ENCODE measurements at places on chromosomes 11 and 22.

DNA sequence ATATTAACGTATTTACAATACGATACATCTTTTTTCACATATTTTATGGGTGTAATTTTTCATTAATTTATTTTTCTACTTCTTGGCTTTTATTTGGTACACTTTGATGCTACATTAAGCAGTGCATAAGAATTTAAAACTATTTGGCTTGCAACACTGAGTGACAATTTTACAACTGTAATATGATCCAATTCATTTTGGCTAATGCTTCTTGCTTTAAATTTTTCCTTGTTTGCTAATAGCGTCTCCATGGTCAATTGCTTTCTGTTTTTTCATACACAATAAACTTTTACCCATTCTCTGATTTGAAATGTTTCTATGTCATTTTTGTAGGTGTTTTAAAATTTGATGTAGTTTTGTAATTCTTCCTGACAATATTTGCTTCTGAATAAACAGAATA lies 773.2 kb downstream of the FAM181B start:
- DNase-seq, result no peak

- DNase-seq, result no peak
Observed at GRCh38 chr11:131391176-131391575, 20.8 kb downstream of the NTM start.

- DNase-seq, result no peak
Observed at GRCh38 chr11:134617360-134617759, 205.3 kb upstream of the B3GAT1 start.

- DNase-seq, result no peak
Observed at GRCh38 chr22:49483946-49484345, 343.7 kb downstream of the BRD1 start.

DNA sequence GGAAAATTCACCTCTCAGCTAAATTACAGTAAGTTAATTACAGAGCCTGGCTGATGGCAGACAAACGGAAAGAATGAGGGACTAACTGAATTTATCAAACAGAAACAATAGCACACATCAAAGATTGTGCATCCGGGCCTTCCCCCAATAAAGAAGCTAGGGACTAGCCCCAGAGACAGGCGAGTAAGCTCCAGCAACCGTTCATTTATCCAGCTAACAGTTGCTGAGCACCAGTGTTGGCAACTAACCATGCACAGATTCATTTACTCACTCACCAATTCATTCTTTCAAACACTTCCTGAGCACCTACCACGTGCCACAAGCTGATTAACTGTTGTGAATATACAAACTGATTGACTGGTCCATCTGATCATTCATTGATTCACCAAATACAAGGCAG lies 51.2 kb downstream of the SMCO4 start:
- DNase-seq, result no peak

- DNase-seq, result no peak
Observed at GRCh38 chr22:41912338-41913039, 2.4 kb downstream of the SHISA8 start.

DNA sequence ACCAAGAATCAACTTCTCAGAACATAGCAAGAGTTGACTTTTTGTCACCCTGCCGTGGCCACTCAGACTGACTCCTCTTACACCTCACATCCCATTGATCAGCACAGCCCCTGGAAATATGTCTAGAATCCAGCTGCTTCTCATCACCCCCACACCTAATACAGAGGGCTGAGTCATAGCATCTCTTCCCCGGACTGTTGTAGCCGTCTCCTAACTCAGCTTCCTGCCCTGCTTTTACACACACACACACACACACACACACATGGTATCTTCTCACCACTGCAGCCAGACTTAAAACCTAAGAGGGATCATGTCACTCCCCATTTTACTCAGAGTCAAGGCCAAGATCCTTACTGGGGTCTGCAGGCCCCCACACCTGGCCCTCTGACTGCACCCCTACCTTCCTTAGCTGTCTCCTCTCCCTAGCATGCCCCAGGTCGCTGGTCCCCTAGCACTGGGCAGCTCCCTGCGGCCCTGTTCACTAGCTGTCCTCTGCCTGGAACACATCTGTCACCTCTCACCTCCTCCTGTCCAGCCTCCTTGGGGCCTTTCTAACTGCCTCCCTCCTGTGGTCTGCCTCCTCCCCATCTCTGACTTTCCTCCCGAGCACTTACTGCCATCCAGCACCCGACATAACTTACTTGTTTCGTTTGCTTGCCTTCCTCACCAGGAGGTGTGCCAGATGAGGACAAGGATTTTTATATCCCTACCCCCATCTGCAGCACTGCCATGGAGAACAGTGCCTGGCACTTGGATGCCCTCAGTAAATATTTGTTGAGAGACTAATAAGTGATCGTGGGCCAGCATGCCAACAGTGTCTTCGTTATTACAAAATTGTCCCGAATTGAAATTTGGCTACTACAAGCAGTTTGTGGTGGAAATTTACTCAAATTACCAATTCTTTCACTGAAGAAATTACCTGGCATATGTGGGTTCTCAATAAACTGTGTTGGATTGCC lies 61.9 kb downstream of the BMAL1 start:
- DNase-seq, result no peak

DNA sequence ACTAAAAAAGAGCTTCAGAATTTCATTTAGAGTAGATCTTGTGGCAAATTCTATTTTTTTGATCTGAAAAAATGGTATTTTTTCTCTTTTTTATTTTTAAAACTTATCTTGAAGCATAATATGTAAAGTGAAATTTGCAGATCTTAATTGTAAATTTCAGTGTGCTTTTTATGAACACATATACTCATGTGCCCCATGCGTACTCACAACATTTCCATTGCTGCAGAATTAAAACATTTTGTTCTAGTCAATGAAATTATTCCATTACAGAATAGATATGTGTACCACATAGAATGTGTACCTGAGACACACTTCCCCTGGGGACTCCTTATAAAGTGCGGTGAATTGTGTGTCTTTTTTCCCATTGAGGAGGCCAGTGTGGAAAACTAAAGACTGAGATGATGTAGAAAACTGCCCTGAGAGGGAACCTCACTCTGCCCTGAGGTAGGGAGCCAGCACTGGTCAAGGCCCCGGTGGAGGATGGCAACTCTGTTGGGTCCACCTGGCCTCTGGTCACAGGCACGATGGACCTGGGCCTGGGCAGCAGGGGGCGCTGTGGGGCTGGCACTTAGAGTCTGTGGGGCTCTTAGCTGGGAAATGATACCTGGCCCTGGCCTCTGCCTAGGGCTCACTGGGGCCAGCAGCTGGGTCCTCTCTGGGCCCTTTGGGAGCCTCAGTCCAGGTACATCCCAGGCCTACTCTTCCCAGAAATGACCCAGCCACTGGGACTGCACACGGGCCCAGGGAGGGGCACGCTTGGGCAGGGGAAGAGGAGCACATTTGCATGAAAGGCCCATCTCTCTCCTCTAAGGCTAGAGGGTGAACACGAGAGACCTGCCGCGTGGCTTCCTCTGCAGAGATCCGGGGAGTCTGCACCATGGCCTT lies 77.9 kb upstream of the TOP3B start:
- peak; percentile 72 for DNase-seq

DNA sequence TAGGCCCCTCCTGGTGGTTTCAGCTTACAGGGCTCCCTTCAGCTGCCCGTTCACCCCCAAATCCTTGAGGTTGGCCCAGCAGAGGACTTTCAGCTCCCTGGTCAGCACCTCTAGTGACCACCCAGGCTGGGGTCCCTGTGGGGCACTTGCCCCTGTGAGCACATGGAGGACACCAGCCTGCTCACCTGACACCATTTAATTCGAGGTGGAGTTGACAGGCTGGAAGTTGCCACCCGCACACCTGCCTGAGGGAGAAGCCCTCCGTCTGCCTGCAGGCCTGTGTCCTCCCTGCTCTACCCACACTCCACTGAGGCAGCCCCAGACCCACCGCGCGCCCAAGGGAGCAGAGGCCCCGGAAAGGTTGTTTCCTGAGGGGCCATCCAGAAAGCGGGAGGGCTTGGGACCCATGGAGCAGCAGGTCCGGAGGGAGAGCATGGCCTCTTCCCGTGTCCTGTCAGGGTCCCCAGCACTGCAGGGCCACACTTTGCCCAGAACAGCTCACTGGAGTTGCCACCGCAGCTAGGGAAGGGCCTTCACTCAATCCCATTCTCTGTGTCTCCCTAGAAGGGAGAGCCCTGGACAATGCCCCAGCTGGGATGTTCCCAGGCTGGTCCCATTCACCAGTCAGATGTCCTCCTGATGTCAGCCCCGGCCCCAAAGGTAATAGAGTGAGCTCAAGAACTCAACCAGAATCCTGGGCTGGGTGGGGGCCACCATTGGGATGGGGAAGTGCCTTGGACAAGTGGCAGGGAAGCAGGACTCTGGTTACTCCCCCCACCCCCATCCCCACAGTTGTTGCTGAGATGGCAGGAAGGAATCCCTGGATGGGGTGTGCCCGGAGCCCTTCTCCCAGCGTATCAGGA lies 82.4 kb downstream of the MED15 start:
- DNase-seq, result no peak

GRCh38 chr11:75593286-75593915 lies 31.3 kb downstream of the SERPINH1 start:
- DNase-seq, result no peak

- DNase-seq, result no peak
Observed at GRCh38 chr11:17400048-17400775, 11.8 kb upstream of the KCNJ11 start.

DNA sequence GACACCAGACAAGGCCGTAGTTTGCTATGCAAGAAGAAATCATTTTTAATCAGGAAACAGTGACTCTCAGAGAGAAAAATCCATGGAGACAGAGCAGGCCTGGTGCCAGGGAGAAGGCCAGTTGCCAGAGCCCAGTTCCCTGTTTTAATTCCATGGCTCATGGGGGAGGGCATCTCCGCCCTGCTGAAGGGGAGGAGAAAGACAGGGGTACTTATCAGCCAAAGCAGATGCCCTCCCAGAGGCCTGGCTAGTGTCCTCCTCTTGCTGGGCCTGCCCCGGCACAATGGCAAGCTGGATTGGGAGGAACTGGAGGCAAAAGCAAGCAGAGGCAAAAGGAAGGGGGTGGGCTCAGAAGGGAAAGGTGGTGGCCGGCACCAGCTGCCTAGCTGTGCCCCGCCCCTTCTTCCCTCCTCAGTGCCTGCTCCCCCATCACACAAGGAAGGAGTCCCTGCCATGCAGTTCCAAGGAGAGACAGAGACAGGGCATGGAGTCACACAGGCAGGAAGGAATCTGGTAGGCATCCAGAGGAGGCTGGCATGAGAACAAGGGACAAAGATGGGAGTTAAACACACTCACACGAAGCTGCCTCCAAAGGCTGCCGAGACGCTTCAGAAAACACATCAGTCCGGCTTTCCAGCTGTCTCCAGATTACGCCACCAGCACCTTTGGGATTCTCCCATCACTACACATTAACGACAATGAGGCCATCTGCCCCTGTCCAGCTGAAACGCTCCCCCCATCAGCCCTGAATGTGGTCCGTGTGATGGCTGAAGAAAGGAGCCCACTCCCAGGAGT lies 591.8 kb downstream of the BUD13 start:
- DNase-seq, result no peak

DNA sequence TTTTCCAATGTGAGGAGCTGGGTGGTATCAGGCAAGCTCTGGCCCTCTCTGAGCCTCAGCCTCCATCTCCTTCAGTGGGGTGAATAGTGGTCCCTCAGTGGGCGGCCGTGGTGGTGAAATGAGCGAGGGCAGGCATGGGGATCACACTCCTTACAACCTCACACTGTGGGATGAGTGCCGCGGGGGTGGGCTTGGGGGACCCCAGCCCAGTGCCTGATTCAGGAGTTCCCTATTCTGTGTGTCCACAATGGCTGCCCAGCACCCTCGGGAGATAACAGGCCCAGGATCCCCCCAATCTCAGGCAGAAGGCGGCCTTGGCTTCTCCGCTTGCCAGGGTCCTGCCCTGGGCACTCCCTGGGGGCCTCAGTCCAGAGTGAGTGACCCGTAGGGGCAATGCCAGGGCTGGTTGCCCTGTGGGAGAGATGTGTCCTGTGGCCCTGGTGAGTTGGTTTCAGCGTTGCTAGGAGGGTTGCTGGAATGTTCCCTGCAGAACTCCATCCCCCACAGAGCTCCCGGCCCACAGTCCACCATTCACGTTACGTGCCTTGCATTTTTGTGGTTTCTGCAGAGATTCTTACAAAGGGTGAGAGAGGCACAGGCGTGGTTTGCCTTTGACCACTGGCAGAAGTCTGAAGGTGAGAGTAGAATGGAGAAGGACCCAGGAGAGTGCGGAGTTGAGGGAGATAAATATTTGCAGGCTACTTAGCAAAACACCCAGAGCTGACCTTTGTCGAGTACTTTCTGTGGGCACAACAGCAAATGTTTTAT lies 2.9 kb downstream of the ALDH3B1 start:
- DNase-seq, result no peak

DNA sequence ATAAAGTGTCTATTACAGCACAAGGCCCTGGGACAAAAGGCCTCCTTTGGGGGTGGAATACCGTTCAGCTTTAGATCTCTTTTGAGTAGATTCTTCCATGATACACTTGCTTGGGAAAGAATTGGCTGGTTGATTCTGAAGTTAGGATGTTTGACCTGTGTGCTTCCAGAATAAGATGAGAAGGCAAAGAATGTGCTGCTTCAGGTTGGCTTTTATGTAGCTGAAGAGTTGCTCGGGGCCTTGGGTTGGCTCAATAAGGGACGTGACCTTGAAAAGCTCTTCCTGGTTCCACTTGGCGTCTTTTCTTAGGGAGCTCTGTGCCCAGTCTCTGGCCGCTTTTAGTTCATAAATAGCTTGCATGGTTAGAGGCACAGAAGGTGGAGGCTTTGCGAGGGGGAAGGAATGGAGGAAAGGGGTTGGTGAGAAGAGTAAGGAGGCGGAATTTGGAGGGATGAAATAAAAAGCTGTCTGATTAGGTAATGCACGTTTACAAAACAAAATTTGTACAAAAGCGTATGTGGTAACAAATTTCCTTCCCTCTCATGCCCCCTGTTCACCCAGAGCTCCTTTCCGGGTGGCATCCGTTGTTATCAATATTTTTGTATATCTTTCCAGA lies 4.2 kb upstream of the SORL1-AS1 start:
- no peak for DNase-seq

DNA sequence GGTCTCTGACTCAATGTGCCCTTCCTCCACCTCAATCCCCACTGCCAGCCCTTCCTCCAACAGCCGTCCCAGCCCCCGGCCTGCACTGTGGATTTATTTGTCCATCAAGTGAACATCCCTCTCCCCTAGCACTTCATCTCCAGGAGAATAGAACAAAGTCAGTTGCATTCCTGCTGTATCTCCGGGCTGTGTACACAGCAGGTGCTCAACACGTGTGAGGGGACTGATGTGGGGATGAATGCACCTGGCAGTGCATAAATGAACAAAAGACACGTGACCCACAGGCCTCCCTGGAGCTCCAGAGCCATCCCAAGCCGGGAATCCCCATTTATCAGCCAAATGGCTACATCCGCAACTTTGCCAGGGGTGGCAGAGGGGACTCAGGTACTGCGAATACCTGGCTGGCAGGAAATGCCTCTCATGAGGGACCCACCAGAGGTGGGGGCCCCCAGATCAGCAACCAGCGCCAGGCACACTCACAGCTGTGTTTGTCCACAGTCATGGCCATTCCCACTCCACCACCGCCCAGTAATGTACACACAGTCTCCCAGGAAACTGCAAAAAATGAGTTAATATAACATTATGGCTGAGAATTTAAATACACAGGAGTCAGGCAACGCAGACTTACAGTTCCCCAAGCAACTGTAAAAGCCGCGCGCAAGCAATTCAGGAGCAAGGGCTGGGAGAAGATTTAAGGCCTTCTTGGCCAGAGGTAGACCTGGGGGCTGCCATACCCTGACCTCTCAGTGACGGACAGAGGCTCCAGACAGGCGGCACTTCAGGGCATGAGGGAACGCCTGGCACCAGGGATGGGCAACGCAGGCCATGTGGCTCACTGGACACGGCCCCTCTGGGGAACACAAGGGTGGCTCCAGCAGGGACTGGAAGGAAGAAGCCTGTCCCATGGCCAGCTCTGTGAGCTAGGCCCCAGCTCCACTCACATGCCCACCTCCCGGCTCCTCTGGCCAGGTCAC lies 50.3 kb upstream of the TCF20 start:
- DNase-seq, result no peak
